ENCODE measurements at places on chromosomes 7 and 10. TPM values are rescaled to one million over a fixed set of nuclear protein-coding genes. Genes with fewer than 3 reads are reported as not detected.

NEBL gene
- total RNA-seq: 0.03 TPM

MSMB gene
- not detected for total RNA-seq

DNA sequence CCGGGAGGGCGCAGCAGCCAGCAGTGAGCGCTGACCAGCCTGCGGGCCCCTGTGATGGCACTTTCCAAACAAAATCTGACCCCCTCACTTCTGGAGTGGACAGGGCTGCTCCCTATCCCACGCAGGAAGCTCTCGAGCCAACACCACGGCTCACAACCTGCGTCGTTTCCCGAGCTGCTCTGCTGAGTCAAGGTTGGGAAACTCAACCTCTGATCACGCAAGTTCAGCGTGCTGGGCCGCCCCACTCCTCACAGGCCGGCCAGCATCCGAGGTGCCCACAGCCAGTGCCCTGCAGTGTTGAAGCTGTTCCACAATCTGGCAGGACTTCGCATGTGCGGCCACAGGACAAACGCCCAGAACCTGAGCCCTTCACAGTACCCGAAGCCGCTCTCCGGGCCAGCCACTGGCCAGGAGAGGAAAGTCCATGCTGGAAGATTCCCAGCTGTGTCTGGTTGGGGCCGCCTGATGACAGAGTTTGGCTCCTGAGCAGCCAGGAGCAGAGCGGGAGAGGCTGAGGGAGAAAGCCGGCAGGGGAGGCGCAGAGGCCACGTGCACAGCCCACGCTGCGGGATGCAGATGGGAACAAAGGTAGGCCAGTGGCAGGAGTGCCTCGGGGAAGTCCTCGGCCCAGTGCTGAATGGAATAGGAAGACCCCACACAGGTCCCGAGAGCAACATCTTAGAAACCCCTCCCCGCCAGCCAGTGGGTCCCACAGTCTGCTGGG lies 263.3 kb upstream of the TCERG1L start:
- no peak for DNase-seq

- no peak for DNase-seq
Observed at GRCh38 chr7:106552645-106553445, 108.1 kb downstream of the CCDC71L start.

GRCh38 chr10:126094537-126094936 lies 198.2 kb downstream of the FANK1 start:
- DNase-seq: peak; percentile 17

- no peak for DNase-seq
Observed at GRCh38 chr7:67463983-67464382, 467.4 kb downstream of the TYW1 start.

GRCh38 chr7:53661645-53662217 lies 626.3 kb downstream of the POM121L12 start:
- DNase-seq: no peak

GRCh38 chr7:155739538-155740143 lies 72.6 kb downstream of the SHH start:
- no peak for DNase-seq

DNA sequence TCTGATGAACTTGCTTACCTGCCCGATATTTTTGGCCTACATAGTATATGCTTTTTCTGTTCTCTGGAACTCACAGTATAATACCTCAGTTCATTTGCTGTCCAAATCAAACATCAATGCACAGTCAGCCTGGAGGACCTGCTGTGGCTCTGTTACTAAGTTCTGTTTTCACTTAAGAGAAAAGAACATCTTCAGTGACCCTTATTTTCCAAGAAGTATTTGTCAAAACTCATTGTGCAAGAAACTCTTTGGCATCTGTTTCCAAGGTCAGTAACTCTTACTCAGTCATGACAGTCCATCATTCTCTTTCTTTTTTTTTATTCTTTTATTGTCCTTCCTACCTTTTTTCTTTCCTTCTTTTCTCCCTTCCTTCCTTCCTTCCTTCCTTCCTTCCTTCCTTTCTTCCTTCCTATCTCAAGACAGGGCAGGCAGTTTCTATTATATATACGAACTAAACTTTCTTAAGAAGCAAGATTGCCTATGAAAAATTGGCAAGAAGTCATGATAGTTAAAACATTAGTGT lies 37.8 kb upstream of the SEM1 start:
- DNase-seq: no peak

GRCh38 chr7:124267154-124267553 lies 234.3 kb upstream of the TMEM229A start:
- DNase-seq: no peak

GPR15LG gene
- not detected for total RNA-seq

DNA sequence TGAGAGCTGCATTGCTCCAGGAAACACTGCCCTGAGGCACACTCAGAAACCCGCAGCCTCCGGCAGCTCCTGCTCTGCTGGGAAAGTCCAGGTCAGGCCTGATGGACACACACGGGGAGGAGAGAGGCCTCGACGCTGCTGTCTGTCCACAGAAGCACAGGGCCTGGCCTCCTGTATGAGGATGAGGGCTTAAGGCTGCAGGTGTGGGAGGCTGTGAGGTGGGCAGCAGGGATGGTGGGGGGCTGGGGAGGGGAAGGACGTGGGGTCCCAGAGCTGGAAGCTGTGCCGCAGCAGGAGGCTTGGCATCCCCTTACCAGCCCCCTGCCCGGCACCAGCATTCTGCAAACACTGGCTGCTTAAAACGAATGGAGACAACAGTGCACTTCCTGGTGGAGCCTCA lies 186.2 kb downstream of the DNAJB6 start:
- no peak for DNase-seq

CARD11 gene
- total RNA-seq: not detected

ZNF467 gene
- total RNA-seq: 2.5 TPM

TYW1B gene
- total RNA-seq: 4.4 TPM

MMD2 gene
- not detected for total RNA-seq

GRCh38 chr7:104980841-104981671 lies 32.9 kb upstream of the KMT2E start:
- peak; percentile 56 for DNase-seq

DNA sequence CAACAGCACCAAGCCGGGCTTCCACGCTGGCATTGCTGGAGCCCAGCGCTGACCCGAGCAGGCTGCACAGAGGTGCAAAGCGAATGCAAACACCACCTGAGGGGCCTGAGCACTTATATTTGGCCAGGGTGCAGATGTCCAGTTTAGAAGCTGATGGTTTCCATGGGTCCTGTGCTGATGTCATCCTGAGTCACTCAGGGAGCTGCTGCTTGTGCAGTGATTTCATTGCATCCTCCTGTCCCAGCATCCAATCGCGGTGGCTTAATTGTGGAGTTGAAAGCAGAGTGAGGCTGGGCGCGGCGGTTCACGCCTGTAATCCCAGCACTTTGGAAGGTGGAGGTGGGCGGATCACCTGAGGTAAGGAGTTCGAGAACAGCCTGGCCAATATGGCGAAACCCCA lies 410.2 kb upstream of the KLF6 start:
- DNase-seq: no peak

All from myocyte (in vitro differentiated cells).